ENCODE measurements at places on chromosomes 2 and 18.

DNA sequence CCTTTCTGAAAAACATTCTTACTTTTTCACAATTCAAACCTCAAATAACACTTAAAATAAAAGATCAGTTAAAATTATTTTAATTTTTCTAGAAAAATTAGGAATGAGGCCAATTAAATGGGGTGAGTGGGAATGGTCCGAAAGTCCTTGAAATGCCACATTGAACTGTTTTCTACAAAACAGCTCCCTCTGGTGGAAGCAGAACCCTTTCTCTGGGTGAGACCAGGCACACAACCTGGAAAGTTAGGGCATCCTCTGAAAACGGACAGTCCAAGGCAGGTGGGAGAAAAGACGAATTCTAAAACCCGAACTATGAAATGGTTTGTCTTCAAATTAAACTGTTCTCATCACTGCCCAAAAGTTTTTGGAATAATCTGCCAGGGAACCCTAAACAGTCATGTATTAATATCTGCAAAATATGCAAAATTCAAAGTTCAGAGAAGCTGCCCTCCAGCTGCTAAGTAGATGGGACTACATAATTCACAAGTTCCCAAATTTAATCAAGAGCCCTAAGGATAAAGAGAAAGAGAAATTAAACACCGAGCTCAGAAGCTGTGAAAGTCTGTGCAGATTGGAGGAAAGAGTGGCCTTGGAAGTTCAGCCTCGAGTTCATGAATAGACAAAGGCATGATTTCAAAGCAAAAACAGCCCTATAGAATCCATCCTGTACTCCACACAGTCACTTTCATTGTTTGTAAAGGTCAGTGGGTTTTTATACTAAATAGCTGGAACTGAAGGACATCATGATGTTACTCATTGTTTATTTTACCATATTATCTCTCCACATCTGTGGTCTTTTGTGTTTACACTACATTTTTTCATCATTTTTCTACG, 108.3 kb downstream of the PIEZO2 start:
- DNase-seq: peak; percentile 43

GRCh38 chr2:153391131-153391530, 87.4 kb downstream of the RPRM start:
- DNase-seq: no peak

GRCh38 chr2:9179572-9180201, 26.9 kb upstream of the ASAP2 start:
- peak; percentile 59 for DNase-seq

DNA sequence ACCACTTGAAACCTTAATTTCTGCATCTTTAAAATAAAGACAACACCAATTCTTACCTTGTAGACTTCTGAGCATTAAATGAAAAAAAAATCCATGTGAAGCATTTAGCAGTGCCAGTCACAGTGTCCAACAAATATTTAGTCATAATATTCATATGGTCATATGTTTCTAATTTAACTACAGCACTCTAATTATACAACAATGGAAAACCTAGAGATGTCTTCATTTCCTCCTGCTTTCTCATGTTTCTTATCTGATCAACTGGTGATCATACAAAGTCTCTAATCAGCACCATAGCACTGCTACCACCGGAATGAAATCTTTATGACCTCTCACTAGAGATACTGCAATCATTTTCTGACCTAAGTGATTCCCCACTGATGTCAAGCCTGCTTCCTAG, 10.2 kb upstream of the SCN3A start:
- no peak for DNase-seq

DNA sequence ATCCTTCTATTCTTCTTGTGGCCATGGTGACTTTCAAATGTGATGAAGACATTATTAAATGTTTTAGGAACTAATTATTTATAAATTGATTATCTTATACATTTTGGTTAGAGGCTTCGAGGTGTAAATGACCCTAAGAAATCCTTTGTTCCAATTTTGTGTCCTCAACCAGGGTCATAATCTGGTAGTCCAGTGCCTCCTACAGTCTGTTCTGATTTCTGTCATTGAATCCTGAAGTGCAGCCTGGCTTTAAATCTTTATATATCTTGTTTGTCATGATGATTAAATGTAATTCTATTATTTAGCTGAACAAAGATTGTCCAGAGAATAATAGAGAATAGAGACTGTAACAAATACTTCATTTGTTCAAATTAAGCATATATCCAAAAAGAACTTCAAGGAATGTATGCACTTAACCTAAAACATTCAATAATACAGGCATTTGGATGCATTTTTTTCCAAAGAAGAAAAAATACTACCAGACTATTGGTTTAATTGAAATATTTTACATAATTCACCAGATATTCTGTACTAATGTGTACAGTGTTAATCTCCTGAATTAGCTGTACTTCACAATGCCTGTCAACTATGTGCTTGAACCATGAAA, 89.8 kb downstream of the PRPF40A start:
- DNase-seq: peak; percentile 51

DNA sequence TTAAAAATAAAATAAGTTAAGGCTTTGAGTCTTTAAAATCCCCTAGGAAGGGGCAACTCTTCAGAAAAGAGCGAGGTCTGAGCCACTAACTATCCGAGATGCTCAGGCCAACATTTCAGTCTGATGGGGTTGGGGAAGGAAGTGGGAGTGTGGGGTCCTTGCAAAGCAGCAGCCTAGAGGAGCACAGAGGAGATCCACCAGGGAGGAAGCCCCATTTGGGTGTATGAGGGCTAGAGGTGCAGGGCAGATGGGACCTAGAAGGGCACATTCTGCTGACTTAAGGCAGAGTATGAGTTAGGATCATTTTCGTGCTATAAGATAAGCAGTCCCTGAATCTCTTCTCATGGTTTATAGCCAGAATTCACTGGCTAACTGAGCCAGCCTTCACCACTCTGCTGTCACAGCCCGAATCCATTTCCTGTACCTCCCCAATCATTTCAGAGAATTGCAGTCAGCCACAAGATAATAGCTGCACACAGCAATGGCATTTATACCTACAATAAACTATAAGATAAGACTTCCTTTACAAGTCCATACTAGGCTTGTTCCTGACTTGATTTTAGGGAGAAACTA, 37.0 kb downstream of the MRPL30 start:
- no peak for DNase-seq

DNA sequence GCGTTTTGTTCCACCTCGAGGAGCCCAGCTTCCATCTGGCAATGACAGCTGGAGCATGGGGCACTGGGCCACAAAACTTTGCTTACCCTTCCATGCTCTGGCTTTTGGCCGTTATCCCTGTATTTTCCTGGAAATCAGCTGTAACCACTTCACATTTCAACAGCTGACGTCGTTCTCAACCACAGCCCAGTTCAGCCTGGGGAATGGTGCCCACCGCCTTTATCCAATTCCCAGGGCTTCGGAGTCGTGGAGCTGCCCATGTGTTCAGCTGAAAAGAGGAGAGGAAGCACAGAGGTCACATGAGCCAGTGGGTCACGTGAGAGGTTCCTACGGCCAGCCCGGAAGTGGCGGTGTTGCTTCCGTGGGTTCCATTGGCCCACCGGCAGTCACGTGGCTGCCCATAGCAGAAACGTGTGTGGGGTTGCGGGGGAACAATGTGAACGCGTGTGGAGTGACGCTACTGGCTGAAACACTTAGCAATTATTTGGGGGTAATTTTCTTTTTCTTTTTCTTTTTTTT, 16.7 kb upstream of the EDAR start:
- no peak for DNase-seq

GRCh38 chr2:174750923-174751441, 13.3 kb downstream of the CHRNA1 start:
- DNase-seq: peak; percentile 31

DNA sequence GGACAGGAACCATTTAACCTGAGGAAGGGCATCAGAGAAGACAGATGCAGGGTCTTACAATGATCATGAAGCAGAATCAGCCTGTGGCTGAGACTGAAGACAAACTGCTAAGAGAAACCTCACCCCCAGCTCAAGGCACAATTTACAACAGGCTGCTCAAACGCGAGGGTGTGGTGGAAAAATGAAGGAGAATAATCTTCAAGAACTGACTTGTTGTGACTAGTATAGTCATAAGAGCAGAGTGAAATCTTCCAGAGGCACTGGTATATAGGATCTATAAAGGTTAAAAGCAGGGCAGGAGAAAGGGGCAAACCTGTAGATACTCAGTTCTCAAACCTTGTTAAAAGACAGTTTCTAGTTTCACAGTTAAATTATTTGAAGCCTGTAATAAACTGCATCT, 1155.8 kb upstream of the TMEFF2 start:
- no peak for DNase-seq

- DNase-seq: no peak
Observed at GRCh38 chr2:60136913-60137312, 416.5 kb downstream of the BCL11A start.

DNA sequence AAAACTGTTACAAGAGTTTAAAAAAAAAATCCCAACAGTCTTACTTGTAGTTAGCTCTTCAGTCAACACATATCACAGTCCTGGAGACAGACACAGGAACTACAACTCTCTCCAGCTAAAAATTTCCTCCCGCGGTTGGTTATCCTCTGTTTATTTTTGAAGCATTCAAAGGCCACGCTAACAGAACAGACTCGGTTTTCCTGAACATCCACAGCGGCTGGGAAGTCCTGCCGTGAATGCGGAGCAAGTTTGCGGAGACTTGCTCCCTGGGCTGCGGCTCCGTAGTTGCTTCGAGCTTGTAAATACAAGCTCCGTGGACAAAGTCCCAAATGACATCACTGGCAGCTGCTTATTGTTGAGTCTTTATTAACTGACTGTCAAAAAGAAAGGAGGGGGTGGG, at the start of gene NCKAP5:
Gene NCKAP5, minus strand, starts transcription at position 292 of the 400 bp plus-strand sequence. CDS start 50,937 bp downstream, outside the sequence.
- DNase-seq: no peak
